ENCODE measurements at places on chromosomes 12 and 14.

- no peak for DNase-seq
Measured at GRCh38 chr14:25103820-25104219, 53.9 kb upstream of the STXBP6 start.

GRCh38 chr14:69900603-69901002 is 21.4 kb downstream of the SMOC1 start:
- DNase-seq = no peak

DNA sequence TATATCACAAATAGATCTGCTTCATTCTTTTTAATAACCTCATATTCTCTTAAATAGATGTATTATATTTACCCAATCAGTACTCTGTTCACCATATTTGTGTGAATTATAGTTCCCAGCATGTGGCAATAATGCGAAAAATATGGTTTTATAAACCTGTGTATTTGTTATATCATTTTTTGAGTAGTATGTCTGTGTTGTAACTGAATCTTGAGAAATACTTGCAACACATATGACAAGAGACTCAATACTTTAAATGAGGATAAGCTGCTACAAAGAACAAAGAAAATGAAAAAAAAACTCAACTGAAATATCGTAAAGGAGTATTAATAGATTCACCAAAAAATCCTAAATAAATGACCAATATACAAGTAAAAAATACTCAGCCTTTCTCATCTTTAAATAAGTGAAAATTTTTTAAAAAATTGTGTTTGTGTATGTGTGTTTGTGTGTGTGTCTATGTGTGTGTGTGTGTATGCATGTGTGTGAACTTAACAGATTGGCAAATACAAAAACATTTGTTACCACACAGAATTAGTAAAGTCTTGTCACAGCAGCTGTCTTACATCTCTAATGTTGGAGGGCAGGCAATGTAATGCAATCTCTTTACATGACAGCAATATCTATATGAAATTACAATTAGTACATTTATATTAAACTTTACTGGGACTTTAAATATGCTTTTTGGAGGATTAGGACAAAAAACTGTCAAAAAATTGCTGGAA is 441.9 kb upstream of the MGAT4C start:
- no peak for DNase-seq

- no peak for DNase-seq
Measured at GRCh38 chr12:27667540-27667939, 28.7 kb upstream of the REP15 start.

DNA sequence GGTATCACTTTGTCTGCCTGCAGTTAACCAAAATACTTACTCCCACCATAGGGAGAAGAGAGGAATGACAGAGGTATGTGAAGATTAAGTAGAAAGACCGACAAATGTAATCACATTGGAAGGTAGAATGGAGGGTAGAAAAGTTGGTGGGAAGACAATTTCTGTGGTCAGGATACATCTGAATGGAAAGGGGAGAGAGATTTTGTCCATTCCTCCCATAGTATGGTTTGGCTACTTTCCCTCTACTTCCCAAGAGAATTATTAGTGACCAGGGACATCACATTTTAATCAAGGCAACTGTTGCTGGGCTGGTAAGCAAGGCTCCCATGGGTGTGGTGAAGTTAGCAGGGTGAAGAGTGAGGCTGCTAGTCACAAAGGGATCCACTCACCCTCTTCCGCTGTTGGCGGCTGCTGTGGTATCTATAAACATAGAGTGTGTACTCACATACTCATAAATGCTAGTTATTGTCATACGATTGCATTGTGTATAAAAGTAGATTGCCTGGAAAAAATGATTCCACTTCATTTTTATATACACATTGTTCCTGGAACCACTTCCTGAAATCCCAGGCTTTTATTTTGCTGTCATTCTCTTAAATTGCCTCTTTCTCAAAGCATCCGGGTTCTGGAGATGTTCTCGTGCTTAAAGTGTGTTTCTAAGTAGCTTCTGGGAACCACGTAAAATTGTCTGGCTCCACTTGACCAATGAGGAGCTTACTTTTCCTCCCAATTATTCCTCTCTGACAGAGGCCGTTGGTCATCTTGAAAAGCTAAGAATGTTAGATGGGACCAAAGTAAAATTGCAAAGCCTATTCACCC is 413.1 kb downstream of the ZFP36L1 start:
- no peak for DNase-seq

- DNase-seq = no peak
Measured at GRCh38 chr14:92847749-92848148, 53.6 kb downstream of the GOLGA5 start.

GRCh38 chr14:54565785-54566409 is 1.0 kb upstream of the SAMD4A start:
- peak; percentile 90 for DNase-seq

GRCh38 chr12:112887550-112887949 is 19.2 kb upstream of the OAS1 start:
- no peak for DNase-seq

DNA sequence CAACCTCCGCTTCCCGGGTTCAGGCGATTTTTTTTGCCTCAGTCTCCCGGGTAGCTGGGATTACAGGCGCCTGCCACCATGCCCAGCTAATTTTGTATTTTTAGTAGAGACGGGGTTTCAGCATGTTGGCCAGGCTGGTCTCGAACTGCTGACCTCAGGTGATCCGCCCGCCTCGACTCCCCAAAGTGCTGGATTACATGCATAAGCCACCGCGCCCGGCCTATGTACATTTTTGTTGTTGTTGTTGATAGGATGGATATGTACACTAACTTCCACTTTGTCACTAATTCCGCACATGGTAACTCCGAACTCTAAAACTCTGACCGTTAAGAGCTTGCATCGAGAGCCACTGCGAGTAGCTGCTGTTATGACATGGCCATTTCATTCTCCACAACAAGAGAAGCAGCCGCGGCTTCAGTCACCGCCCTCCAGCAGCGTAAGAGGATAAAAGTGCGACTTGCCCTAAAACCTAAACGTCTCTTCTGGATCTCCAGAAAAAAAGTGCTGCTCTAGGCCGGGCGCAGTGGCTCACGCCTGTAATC is 742 bp upstream of the MARS1 start:
- no peak for DNase-seq

GRCh38 chr14:51613416-51613815 is 38.3 kb upstream of the FRMD6 start:
- no peak for DNase-seq

DNA sequence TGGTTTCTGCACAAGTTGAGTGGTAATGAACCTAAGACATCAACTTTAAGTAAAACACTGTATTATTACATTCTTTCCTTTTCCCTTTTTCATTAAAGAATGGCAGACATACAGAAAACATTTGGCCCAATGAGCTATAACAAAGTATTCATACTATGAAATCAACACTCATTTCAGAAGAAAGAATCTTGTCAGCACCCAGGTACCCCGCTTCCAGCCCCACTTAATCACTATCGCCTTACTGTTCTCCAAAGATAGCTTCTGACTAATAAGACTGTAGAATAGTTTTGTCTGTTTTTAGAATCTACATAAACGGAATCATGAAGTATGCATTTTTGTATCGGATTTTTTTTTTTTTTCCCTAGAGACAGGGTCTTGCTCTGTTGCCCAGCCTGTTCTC is 9.5 kb downstream of the CNTN1 start:
- no peak for DNase-seq

GRCh38 chr12:56600753-56601152 is 29.4 kb downstream of the BAZ2A start:
- no peak for DNase-seq

- no peak for DNase-seq
Measured at GRCh38 chr14:66509874-66510273, 1.9 kb downstream of the GPHN start.

DNA sequence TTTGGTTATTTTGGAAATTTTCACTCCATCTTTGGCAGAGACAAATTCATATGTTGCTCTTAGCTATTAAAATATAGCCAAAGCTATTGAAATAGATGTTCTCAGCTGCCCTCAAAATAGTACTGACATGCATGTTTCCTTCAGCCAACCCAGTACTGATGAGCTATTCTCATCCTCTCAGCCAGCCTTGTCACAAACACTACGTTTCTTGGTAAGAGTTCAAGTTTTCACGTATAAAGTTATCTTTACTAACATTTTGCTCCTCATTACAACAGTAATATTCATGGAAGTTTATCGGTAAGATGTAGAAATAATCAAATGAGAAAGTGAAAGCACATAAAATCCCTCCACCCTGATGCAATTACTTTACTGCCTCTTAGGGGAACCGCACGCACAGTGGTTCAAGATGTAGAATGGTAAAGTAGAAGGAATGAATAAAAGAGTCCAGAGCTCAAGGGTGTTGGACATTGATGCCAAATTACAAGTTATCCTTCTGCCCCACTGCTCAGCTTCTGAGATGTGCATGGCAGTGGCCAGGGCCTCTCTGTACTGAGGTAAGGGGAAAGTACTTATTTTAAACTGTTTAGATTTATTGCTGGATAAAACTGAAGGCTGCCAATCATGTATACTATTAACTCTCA is 20.7 kb downstream of the GCH1 start:
- no peak for DNase-seq

DNA sequence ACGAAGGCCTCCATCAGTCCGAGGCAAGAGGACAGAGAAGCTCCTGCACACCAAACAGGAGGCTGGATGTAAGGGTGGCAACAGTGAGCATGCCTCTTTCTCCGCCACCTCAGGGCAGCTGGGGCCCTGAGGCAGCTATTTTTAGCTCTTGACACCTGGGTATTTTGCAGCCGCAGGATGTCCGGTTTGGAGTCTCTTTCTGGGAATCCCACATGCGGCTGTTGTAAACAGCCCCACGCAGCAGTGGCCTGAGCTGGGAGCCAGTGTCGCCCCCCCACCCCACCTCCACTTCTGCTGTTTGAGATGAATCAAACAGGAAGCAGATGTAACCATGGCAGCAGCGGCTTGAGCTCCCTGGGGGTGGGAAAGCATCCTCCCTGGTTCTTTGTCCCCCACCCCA is 11.7 kb downstream of the HDAC7 start:
- peak; percentile 86 for DNase-seq

- DNase-seq = no peak
Measured at GRCh38 chr14:28163897-28164296, 602.7 kb upstream of the FOXG1 start.

- no peak for DNase-seq
Measured at GRCh38 chr12:27133022-27133590, 50.7 kb upstream of the C12orf71 start.

DNA sequence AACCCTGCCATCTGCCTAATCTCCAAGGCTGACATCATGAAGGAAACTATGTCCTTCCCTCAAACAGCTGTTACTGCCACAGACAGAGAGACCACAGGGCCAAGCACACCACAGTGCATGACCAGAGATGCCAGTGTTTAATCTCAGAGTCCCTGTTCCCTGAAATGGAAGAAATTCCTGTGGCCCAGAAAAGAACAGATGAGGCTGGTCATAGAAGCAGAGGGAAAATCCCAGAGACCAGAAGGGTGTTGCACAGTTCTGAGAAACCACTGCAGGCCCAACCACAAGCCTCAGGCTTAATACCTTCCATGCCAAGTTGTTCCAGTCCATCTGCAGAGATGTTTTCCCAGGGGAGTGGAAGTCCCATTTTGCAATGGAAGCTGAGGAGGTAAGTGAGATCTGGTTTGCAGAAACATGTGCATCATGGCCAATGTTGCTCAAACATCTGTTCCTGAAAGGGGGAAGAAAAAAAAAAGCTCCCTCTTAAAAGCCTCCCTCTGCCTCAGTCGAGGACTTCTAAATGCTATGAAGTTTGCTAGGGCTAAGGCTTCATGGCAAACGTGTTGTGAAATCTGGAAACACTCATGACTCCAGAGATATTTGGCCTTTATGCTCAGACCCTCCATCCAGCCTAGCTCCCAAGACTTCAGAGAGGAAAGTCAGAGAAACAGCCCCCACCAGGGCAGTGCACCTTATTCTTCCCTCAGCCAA is 98.6 kb downstream of the SCARB1 start:
- no peak for DNase-seq

GRCh38 chr14:95495538-95496025 is 20.9 kb downstream of the SYNE3 start:
- peak; percentile 91 for DNase-seq

GRCh38 chr14:69841656-69842055 is 37.6 kb upstream of the SMOC1 start:
- no peak for DNase-seq

GRCh38 chr14:33548606-33549005 is 402.3 kb downstream of the EGLN3 start:
- DNase-seq = no peak

- DNase-seq = peak; percentile 40
Measured at GRCh38 chr12:28223025-28223554, 32.8 kb downstream of the CCDC91 start.

DNA sequence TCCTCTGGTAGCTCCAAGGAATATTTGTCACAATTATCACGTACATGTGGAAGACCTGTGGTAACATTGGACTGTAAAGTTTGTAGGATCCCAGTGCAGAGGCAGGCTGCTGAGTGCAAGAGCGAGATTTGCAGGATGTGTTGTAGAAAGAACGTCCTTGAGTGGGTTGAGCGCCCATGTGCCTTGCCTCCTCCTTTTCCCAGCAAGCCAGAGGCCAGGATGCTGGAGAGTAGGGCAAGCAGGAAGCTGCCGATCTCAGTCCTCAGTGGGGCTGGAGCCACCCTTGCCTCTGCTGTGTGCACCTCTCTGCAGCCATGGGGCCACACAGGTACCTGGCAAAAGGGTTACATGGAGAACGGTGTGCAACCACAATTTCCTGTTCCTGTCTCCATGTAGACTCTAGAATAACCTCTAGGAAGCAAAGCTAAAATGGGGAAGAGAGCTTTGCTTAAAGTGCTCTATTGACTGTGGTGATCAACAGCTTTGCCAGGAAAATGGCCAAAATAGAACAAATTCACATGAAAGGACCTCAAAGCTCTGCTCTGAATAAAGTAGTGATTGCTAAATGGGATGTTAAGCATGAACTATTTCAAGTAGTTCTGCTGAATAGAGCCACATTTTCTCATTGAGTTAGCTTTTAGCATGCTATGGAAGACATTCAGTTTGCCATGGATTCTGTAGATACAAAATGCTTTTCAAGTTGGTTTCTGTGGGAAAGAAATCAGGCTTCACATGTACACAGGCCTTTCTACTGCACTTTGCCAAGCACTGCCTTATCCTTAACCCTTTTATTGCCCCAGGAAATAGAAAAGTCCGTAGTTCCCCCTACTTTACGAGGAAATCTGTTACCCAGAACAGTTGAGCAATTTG is 37.4 kb downstream of the ANKRD9 start:
- no peak for DNase-seq

- DNase-seq = no peak
Measured at GRCh38 chr14:29755311-29756018, 172.2 kb downstream of the PRKD1 start.

DNA sequence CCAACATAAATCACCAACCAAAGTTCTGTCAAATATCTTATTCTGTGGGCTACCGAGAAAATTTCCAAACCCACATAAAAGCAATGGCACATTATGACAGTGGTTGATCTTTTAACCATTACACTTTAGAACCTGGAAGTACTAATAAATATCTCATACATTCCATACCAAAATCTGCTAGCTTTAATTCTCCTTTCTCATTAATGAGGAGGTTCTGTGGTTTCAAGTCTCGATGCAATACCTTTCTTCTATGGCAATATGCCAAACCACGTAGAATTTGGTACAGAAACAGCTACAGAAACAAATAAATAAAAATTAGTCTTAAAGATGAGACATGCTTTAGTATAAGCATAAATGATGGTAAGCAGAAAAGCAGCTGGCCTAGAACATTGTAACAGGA is 100.7 kb downstream of the ELK3 start:
- no peak for DNase-seq

- no peak for DNase-seq
Measured at GRCh38 chr12:104502217-104502616, 45.5 kb downstream of the CHST11 start.

All from B cell (primary cell).